ENCODE measurements at places on chromosomes 11 and 22.

- DNase-seq: no peak
Measured at GRCh38 chr11:66337103-66337899, 1.1 kb upstream of the RIN1 start.

- DNase-seq: no peak
Measured at GRCh38 chr22:35043252-35043933, 22.6 kb upstream of the ISX start.

DNA sequence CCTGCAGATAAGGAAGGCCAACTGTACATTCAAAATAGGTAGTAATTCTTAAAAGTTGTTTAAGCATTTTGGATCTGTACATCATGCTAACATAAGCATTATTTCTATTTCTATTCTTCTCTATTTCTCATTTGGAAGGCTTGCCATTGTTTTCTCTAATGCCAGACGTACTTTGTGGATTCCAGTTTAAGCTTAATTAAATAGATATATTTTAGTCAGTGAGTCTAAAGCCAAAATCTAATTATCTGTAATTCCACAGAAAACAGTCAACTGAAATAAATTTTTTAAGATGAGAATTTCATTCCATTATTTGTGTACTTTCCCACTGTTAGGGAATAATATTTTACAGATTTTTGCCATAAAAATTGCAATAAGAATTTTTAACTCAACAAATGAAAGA is 123.0 kb downstream of the LUZP2 start:
- DNase-seq: no peak

- no peak for DNase-seq
Measured at GRCh38 chr22:39814899-39815298, 78.7 kb downstream of the ENTHD1 start.

DNA sequence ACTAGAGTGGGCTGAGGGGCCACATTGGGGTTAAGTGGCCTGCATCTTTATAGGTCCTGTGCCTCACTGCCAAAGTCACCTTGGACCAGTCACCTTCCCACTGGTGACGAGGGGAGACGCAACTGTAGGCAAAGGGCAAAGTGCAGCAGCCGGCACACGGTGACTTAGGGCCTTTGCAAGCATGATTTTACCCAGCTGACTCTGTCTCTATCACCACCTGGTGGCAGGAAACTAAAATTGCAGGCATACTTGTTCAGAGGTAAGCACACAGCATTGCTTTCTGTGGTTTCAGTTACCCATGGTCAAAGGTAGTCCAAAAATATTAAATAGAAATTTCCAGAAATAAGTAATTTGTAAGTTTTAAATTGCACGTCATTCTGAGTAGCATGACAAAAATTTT is 1164.4 kb downstream of the BRD1 start:
- DNase-seq: no peak

DNA sequence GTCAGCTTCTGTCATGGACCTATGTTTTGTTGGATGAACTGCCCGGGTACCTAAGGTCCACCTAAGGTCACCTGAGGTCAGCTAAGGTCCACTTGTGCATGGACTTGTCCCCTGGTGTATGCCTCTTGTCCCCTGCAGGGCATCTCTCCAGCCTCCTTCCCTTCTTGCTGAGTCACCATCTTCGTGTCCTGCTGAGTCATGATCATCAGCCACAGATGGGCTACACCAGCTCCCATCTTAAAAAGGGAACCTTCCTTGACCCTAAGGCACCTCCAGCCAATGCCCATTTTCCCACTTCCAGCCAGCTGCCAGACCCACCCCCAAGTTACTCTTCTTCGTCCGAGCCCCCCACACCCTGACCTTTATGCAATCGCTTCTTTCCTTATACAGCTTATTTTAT is 544.9 kb downstream of the TBC1D22A start:
- no peak for DNase-seq

- DNase-seq: no peak
Measured at GRCh38 chr11:43942662-43943371, 380 bp downstream of the C11orf96 start.

DNA sequence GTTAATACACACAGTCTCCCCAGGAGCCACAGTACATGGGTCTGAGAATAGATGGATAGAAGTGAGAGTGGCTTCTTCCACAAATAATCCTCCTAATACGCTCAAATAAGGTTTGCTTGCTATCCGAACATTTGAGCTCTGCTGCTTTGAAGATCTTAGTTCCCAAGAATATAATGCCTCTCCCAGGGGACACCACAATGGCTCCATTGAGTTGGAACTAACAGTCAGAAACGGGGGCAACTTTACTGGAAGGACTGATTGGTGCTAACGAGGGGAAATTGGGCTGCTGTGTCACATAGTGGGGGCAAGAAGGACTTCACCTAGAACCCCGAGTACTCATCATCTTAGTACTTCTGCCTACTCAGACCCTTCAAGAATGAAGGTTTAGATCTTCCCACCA is 66.2 kb downstream of the IGLL5 start:
- DNase-seq: no peak

- DNase-seq: peak; percentile 94
Measured at GRCh38 chr11:9943386-9944110, 279.7 kb downstream of the SWAP70 start.

DNA sequence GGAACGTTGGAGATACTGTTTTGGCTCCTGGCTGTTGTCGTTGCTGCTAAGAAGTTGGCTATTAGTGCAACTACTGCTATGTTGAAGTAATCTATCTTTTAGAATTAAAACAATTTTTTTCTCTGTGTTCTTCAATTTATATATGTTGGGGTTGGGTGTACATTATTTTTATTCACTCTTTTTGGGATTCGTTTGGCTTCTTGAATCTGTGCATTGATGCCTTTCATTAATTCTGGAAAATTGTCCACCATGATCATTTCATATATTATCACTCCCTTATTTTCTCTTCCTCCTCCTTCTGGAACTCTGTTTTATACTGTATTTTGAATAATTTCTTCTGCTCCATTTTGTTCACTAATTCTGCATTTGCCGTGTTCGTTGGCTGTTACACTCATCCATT is 199.5 kb upstream of the PLET1 start:
- no peak for DNase-seq

GRCh38 chr22:49197505-49197904 is 630.2 kb downstream of the BRD1 start:
- no peak for DNase-seq

DNA sequence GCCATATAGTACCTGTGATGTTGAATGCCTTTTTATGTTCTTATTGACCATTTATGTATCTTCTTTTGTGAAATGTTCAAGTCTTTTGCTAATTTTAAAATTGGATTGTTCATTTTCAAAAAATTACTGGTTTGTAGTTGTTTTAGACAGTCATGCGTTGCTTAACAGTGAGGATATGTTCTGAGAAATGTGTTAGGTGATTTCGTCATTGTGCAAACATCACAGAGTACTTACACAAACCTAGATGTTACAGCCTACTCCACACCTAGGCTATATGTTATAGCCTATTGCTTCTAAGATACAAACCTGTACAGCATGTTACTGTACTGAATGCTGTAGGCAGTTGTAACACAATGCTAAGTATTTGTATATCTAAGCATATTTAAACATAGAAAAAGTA is 32.5 kb downstream of the PDE3B start:
- DNase-seq: no peak

DNA sequence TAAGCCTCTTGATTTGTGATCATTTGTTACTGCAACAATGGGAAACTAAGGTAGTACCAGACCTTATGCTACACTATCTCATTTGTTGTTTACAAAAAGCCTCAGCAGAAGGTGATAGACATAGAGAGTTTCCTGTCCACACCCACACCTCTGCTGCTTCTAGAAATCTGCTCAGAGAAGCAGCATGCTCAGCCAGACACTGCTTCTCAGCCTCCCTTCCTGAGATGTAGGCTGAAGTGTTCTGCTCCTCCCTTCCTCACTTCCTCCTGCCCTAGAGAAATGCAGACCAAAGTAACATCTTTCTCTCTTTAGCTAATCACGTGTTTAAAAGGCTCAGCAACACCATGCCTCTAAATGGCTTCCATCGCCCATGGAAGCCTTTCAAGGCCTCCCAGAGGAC is 88.4 kb downstream of the SLC1A2 start:
- DNase-seq: no peak

DNA sequence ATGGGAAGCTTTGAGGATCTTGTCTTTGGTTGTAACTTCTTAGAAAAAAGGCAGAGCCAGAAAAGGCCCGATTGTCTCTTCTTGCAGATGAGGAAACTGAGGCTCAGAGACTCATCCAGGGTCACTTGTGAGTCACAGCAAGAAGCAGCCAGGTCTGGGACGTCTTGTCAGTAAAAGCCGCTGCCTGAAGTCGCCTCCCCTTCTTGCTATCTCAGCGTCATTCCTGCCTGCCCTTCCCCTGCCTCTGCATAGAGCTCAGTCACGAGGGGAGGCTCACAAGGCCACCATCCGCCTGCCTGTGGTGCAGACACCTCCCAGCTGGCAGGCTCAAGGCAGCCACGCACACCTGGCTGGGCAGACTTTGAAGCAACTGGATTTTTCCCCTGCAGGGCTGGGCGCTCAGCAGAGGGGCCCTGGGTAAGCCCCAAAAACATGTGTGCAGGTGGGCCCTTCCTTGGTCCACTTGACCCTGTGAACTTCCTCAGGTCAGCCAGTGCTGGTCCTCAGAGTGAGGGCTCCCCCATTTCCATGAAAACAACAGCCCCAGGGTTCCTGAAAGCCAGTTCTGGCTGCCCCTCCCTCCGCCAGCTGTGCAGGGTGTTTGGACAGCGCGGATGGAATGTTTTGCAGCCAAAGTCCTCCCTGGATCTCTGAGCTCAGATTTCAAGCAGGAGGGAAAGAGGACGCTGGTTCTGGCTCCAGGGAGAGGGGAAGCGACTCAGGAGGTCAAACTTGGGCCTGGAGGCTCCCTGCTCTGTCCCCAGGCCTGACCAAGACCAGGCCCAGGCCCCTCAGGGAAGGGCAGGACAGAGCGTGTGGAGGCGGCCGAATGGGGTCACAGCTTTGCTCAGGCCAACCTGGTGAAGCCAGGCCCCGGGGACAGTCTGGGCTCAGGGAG is 6.0 kb upstream of the RAB3IL1 start:
- DNase-seq: no peak

GRCh38 chr11:130456286-130456685 is 7.8 kb downstream of the ADAMTS15 start:
- no peak for DNase-seq

- no peak for DNase-seq
Measured at GRCh38 chr11:113322158-113322557, 7.8 kb downstream of the TTC12 start.

GRCh38 chr22:42841444-42841843 is 15.6 kb downstream of the ARFGAP3 start:
- DNase-seq: no peak

GRCh38 chr11:29119707-29120618 is 896.9 kb downstream of the KCNA4 start:
- DNase-seq: peak; percentile 71

DNA sequence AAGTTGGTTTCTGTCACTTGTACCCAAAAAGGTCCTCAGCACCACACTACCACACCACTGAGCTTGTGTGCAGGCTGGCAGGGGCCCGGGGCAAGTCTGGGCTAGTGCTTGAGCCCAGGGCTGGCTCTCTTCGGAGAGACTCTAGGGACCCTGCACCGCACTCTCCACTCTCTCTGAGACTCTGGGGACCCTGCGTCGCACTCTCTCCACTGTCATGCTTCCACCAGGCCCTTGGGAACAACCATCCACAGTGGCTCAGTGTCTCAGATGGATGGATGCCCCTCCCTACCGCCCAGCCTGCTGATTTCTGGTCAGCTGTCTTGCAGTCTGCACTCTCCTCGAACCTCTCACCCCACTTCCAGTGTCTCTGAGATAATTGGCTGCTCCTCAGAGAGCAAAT is 2.0 kb upstream of the SBF1 start:
- no peak for DNase-seq

Measured in AG04449 (cell line).